ENCODE measurements at places on chromosomes 2 and 18.

DNA sequence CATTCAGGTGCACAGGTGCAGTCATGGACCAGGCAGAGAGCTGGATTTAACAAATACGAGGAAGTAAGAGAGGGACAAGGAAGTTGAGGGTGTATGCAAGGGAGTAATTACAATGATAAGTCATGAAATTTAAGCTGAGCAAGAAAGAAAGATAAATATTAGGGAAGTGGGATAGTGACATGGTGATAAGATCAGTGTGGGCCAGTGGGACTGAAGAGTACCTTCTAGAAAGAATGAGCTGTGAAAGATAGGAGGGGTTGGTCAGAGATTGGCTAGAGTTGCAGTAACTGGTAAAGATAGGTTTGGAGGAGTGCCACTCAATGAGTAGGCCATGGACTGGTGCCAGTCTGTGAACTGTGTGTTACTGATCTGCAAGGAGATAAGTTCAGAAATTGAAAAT is 200.8 kb upstream of the SIX3 start:
- no peak for DNase-seq

DNA sequence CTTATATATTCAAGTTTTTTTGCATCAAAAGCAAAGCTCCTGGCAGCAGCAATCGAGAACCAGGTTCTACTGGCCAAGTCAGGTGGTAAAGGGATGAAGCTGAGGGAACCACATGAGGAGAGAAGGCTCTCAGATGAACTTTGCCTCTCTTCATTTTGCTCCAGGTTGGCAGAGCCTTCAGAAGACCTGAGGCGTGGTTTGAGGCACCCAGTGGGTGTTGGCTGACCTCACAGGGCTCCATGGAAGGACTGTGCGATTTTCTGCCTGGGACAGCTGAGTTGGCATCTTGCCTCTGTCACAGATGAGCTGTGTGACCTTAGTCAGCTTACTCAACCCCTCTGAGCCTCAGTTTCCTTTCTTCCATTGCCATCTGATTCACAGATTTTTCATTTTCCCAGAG is 89.0 kb downstream of the INSIG2 start:
- DNase-seq: peak; percentile 45

DNA sequence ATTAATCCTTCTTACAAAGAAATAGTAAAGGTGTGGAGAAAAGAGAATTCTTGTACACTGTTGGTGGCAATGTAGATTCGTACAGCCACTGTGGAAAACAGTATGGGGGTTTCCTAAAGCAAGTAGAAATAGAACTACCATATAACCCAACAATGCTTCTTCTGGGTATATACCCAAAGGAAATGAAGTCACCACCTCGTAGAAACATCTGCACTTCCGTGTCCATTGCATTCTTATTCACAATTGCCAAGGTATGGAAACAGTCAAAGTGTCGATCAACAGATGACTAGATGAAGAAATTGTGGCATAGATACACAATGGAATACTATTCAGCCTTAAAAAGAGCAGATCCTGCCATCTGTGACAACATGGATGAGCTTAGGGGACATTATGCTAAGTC is 93.4 kb upstream of the TGIF1 start:
- no peak for DNase-seq

DNA sequence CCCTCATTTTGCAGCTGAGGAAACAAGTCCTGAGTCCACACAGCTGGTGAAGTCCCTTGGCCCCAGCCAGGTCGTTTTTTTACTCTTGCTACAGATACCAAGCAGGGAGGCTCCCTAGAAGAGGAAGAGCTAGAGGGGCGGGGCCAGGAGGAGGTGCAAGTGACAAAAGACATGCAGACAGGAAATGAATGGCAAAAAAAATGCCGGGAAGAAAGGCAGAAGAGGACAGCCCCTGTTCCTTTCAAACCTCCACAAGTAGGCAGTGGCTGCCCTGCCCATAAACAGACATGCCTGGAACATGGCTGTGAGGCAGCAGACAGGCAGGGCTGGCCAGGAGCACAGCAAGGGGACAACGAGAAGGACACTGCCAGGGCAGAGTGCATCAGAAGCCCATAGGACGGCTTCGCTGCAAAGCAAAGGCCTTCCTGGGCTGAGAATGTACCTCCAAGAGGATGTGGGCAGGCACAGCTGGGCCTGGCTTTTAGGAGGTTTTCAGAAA is 108.7 kb downstream of the ZBTB7C start:
- DNase-seq: peak; percentile 77

- no peak for DNase-seq
Observed at GRCh38 chr2:30752811-30753210, 54.4 kb downstream of the CAPN13 start.

DNA sequence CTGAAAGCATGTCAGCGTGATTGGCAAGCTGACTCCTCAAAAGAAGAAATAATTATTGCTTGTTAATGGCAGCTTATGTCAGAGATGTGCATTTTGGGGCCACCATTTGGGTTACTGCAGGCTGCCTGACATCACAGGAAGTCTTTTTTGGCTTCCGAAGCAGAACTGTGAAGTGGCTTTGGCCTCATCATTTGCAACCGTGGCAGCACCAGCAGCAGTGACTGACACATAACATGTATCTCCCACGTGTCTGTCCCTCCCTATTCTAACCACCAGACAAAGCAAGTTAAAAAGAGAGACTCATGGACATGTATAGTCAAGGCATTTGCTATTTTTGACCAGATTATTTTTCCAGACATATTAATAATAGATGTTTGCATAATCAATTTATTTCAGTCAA is 488.7 kb upstream of the ACVR2A start:
- DNase-seq: no peak

DNA sequence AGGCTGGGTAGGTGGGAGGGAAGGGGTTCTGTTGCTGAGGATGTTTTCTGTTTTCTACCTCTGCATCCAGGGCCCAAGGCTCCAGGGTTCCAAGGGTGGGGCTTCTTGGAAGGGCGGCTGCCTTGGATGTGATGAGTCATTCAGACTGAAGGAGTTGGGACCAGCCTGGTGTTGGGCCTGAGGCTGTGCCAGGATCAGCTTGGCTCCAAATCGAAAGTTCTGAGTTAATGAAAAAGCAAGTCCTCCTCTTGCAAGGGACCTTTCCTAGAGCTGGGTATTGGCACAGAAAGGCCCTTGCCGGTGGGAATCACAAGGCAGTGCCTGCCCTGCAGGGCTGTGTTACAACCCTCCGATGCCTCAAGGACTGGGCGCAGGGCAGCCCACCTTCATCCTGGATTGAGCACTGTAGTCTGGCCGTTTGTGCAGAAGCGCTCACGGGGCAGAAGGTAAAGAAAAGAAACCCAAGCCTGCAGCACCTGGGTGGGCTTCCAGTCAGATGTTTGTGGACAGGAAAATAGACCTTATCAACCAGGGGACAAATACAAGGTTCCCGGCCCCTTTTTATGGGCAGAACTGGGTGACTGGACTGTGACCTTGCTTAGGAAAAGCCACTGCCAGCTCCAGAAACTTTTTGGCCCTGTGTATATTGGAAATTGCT is 52.5 kb upstream of the MCFD2 start:
- DNase-seq: peak; percentile 52

DNA sequence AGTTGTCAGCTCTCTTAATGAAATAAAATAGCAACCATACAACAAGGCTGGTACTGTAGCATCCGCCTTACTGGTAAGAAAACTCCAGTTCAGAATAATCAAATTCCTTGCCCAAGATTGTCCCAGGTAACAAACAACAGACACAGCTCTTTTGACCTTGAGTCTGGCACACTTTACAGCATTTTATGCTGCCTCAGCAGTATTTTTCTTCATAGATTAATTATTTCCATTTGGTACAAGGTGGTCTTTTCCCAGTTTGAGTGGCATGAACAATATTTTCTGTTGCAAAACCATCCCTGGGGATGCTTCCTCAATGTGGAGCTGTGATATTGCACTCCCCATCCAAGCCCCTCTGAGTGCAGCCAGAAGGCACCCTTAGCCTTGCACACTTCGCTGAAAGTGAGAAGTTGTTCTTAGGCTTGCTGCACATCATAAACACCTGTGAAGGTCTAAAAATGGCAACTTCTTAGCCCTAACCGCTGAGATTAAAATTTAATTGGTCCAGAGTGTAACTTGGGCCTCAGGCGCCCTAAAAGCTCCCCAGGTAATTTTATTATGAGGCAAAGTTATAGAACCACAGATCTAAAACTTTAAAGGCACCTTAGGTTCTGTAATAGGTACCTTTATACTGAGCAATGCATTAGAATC is 523.3 kb downstream of the CMPK2 start:
- DNase-seq: no peak

DNA sequence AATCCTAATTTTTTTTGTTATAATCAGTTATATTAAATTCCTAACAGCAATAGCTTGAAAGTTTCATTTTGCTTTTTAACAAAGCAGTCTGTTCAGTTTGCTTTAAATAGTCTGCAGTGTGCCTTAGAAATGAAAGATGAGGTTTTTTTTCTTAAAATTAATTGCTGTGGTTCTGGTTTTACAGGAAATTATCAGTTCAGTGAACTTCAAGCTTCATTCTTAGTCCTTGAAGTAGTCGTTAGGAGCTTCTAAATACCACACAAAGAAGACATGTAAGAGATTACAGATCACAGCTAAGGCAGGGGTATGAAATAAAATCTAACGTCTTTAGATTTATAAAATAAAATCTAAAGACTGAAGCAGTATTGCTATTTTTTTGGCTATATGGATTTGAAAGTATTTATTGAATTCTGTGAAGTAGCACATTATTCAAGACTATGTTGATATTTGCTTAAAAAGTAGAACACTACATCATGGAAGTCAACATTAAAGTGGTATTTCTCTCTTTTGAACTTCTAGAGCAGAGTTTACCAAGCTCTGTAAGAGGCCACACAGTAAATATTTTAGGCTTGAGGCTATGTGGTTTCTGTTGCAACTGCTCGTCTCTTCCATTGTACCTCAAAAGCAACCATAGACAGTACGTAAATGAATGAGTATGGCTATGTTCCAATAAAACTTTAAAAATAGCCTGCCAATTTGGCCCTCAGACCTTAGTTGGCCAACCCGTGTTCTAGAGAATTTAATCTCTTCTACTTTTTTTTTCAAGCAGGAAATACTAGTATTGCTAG is 81.5 kb upstream of the STON1 start:
- DNase-seq: peak; percentile 25

- DNase-seq: no peak
Observed at GRCh38 chr2:101597347-101597944, 100.1 kb upstream of the MAP4K4 start.

- no peak for DNase-seq
Observed at GRCh38 chr2:97735161-97735561, 21.8 kb downstream of the ZAP70 start.

DNA sequence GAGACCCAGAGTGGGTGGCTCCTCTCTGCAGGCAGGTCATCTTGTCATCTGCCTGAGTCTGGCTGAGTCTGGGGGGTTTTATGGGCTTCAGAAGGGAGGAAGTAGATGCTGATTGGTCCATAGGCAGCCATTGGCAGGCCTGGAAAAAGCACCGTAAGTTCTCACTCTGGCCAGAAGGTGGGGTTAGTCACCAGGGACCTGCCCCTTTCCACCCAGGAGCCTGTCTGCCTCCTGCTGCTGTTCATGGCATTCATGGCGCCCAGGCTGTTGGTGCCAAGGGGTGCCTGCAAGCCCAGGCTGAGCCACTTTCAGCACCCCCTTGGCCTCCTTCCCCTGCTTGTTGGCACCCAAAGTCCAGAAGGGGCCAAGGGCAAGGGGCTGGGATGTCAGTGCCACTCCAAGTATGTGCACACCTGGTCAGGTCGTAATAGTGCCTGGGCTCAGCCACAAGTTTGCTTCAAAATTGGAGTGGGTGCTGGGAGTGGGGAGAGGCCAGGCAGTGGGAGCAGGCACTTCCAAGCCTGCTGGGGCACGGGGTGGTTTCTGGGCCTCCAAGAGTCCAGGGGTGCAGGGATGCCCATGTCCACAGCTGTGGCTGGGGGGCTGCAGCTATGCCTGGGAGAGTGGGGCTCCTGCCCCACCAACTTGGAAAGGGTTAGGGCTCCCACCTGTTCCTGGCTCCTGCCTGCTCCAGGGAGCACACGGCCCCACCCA is 178.1 kb downstream of the FAM210A start:
- DNase-seq: no peak

DNA sequence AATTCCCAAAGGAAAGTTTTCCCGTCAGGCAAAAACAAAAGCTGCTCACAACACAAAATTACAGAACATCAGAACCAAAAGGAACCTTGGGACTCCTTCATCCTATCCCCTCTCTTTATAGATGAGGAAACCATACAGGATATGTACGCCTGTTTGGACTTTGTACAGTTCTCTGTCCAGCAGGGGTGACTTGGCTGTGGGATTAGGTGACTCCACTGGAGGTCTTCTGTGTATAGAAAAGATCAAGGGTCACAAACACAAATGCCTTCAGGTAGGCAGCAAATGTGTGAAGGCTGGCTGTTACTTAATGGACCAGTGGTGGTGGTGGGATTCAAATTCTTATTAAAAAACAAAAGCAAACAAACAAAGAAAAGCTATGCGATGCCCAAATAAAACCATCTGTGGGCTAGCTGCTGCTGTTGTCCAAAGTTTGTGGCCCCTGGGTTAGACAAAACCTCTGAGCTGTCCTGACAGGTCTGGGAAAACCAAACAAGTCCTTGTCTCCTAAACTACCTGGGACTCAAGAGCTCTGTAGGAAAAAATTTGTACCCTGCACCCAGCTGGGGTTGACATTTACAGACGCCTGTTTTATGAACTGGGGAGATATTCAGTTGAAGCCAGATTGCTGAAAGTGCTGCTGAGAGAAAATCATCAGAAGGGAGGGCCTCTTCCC is 1.3 kb upstream of the CEP68 start:
- peak; percentile 33 for DNase-seq

DNA sequence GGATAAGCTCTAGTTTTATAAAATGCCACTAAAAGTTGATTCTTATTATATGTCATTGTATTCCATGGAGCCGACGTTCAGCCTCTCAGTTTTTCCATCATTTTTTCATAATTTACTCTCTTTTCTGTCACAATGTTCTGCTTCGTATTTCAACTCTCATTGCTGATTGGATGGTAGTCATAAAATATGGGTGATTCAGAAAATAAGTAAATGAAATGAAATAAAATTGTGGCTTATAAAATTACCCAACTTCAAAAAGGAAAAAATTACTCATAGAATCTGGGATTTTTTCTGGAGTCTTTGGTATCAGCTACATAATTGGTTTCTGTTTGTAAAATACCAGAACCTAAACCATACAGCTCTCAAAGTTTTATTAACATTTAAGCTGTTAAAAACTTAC is 139.7 kb upstream of the ITGA4 start:
- no peak for DNase-seq

DNA sequence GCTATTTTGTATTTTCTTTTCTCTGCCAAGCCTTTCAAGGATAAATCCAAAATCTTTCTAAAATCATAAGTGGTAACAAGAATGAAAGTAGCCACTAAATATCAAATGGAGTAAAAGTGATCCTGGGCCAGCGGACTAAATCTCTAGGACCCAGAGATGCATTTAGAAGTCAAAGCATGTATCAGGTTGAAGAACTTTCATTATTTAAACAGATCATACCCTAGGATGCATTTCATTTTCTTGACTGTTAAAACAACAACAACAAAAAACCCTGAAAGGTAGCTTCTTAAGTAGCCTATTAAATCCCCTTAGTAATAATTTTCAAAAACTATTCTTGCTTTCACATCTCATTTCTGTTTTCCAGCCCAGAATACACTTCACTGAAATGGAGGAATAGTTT is 4.8 kb upstream of the POU3F3 start:
- no peak for DNase-seq

All from inflammatory macrophage treated with lipopolysaccharide for 4 hours (primary cell).